ENCODE measurements at places on chromosomes 6 and 20.

DNA sequence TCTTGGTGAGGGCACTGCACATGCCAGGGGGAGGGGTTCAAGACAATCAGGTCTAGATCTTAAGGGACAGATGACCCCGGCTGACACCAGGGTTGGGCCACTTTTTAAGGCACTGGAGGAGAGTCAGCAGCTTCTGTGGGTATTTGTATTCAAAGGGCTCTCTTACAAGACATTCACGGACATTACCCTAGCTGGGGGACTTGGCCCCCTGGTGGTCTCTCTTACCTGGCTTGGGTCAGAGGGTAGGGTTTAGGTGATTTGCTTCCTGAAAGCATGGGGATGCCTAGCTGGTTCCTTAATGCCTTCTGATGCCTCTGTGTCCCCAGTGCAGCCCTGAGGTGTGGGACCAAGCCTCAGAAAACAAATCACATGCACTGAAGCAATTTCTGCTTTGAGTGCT is 354.7 kb downstream of the CDC5L start:
- no peak for DNase-seq

- peak; percentile 30 for DNase-seq
Observed at GRCh38 chr20:46085179-46085851, 4.4 kb downstream of the NCOA5 start.

DNA sequence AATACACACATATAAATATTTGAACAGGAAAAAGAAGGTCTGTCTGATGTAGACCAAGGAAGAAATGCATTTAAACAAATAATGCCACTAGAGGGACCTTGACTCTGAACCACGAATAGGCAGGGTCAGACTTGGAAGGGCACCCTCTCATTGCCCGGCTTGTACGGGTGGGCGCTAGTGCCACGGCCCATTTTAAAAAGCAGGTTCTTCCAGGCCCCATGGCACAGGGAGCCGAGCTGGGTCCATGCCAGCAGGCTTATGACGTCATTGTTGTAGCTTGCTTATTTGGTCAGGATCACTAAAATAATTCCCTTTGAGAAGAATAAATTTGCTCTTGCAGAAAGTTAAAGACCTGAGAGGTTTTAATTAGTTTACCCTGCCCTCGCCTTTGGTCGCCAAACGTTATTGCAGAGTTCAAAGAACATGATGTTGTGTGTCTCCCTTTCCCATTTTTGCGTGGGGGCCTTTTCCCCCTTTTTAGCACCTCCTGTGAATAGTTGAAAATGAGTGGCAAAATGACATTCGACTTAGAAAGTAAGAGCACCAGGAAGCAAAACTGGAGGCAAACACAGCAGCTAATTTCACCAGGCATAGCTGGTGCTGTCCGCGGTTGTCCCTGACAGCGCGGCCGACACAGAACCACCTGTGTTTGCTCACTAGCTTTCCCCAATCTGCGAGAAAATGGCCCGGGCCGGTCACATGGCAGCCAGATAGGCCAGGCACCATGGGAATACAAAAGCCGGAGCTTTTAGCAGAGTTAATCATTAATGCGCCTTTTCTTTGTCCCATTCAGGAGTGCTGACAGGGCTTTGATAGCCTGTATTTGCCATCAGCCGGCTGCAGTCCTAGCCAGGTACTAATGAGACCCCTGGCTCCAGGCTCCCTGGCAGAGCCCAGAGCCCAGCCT is 93.8 kb downstream of the FOXA2 start:
- DNase-seq: no peak

DNA sequence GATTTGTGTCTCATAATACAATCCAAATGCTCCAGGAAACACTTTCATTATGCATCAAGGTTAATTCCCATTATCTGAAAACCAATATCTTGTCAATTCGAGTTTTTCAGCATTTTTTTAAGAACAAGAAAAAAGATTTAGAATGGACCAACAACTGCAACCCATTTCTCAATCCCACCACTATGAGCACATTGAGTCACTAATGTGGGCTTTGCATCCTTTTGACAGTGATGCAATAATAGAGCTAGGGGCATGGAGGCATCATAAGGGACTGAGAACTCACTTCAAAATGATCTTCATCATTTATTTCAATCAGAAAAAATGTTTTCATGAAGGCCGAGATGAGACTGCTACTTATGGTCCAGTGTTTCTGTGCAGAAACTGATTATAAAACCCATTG is 74.8 kb upstream of the DEFB112 start:
- no peak for DNase-seq

GRCh38 chr20:20561172-20561571 is 151.3 kb downstream of the RALGAPA2 start:
- no peak for DNase-seq

DNA sequence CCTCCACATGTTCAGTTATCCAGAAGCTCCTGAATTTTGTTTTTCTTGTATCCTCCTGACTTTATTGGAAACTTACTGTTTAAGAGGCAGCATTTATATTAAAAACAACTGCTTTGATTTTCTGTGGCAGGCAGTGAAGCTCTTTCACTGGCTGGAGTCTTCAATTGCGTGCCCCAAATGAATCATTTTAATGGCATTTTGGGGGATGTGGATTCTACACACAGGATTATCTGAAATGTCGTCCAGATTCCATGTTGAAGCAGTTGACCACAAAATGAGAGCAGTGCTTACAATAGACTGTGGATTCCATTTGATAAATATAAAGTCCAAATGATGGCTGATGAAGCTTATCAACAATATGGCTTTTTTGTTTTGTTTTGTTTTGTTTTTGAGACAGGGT is 41.0 kb upstream of the HIVEP1 start:
- peak; percentile 63 for DNase-seq

- DNase-seq: no peak
Observed at GRCh38 chr20:20079102-20079784, 26.9 kb downstream of the CFAP61 start.

GRCh38 chr6:86192123-86192522 is 549.4 kb upstream of the SYNCRIP start:
- no peak for DNase-seq

DNA sequence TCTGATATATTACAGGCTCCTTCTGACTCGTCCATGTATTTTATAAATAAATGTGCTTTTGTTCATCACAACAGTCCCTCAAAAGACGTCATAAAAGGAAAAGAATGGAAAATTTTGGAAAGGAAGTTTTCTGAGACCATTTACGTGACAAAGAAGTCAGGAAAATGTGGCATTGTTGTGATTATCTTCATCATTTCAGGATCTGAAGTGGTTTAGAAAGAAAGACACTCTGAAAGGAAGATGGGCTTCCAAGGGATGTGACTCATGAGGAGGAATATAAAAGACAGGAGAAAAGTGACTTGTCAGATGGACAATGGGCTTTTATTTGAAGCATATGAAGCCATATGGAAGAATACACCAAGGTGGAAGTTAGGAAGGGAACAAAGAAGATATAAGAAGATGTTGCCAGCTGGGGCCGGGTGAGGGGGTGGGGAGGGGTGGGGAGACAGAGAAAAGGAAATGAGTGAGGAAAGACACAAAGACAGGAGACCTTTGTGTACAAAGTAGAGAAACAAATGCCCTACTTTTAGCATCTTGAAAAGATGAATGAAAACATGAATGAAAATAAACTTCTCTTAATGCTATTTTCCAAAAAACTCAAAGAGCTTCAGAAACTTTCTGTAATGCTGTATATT is 190.3 kb upstream of the PREP start:
- DNase-seq: no peak

- no peak for DNase-seq
Observed at GRCh38 chr6:157226026-157226625, 97.2 kb downstream of the TMEM242 start.

GRCh38 chr6:7811441-7811840 is 85.5 kb downstream of the BMP6 start:
- DNase-seq: no peak

GRCh38 chr20:37955511-37955910 is 52.6 kb downstream of the VSTM2L start:
- DNase-seq: no peak

DNA sequence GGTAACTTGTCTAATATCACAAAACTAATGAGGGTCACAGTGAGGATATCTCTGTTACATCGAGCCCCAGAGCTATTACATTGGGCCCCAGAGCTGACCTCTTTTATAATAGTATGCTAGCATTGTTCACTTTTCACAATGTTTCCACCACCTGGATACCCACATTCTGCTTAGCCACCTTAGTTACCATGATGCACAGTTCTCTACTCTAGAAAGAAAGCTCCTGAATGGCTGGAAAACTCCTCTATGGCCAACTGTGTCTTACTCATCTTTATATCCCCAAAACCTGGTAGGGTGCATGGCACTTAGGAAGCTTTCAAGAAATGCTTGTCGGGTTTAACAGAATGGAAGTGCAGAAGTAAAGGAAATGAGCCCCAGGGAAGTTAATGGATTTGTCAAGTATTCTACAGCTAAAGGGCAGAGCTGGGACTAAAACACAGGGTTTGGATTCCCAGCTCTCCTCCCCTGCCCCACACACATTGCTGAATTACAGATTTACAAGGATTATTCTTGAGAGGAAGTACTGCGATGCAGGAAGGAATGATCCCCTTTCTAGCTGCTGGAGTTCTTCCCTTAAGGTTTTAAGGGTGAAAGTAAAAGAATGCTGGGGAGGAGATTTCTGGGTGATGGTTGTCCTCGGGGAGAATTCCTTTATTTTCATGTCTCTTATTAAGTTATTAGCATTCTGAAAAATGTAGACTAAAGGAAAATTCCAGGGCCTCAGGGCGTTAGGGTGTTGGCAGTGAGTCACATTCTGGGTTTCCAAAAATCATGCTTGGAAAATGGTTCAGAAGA is 16.1 kb upstream of the HINT3 start:
- DNase-seq: no peak

DNA sequence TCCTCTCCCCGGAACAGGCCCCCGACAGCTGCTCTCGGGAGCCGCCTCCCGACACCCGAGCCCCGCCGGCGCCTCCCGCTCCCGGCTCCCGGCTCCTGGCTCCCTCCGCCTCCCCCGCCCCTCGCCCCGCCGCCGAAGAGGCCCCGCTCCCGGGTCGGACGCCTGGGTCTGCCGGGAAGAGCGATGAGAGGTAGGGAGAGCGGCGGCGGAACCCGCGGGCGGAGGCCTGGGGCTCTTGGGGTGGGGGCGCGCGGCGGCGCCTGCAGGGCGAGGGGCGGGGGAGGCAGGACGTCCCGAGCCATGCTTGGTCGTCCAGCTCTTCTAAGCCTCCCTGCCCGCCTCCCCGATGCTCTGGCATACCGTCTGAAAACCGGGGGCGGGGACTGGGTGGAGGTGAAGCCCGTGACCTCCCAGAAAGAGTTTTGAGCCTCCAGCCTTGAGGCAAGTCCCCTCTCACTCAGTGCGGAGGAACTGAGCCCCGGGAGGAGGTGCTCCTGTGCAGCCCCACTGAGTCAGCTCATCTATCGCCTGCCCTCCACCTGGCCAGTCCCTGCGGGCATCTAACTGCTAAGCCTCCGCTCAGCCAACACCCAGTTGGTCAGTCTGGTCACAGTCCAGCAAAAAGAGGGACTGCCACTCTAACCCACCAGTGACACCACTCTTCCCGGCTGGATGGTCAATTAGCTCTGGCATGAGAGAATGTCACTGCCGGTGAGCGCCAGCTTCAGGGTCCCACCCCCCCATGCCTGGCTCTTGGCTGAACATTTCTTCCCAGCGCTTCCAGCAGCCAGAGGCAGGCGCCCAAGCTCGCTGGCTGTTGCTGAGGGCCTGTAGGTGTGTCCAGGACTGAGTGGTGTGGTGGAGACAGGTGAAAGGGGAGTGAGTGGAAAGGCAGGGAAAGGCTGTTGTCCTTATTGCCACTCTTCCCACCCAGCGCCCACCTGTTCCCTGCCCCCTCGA is 482 bp downstream of the DDR1 start:
- no peak for DNase-seq

GRCh38 chr6:10403385-10404106 is 11.3 kb downstream of the TFAP2A start:
- peak; percentile 25 for DNase-seq

DNA sequence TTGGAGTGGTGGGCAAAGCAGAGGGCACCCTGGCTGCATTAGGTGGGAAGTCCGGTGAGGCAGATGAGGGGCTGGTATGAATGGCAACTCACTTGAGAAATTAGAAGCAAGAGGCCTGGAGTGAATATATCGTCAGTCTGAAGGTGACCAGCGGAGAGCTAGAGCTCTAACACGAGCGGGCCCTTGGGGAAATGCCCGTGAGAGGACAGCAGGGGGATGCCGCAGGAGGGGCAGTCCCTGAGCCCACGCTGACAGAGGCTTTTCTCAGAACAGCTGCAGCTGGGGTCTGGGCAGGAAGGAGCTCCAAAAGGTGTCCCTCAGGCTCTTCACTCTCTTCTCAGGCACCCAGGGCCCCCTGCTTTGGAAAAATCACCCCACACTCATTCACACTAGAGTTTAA is 32.0 kb upstream of the CD93 start:
- DNase-seq: no peak

GRCh38 chr6:125503181-125503580 is 201.4 kb upstream of the HDDC2 start:
- DNase-seq: no peak

DNA sequence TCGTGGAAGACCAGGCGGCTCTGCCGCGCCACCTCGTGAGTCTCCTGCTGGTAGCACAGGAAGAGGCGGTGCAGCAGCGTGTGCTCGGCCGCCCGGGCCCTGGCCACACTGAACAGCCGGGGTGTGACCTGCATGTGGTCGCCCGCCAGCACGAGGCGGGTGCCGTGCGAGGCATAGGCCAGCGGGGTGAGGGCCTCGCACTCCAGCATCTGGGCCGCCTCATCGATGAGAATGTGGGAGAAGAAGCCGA is 7.0 kb downstream of the HELZ2 start:
- no peak for DNase-seq

- DNase-seq: no peak
Observed at GRCh38 chr6:31842053-31842452, 14.5 kb downstream of the HSPA1B start.

DNA sequence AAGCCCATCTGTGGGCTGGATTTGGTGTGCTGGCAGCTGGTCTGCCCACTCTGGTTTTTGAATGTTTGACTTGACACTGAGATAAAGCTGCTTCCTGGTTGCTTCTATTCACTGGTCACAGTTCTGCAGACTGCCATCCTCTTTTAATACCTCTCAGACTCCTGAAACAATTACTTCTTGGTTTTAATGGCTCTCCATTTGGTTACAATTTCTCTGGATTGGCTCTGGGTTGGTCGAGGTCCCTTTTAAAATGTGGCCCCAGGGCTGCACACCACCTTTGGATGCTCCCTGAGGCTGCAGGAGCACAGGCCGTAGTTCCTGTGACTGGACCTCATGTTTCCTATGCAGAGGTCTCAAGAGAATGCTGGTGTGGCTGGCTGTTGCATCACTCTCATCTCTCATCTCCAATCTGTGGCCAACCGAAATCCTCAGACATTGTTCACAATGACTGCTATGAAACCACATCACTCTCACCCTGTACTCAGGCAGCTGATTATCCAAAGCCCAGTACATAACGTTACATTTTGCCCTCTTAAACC is 98.5 kb downstream of the INSM1 start:
- peak; percentile 87 for DNase-seq

- DNase-seq: no peak
Observed at GRCh38 chr6:55497694-55498093, 81.3 kb downstream of the HMGCLL1 start.

- no peak for DNase-seq
Observed at GRCh38 chr6:79694623-79695343, 63.7 kb downstream of the SH3BGRL2 start.

- no peak for DNase-seq
Observed at GRCh38 chr20:51338692-51339440, 203.7 kb downstream of the NFATC2 start.

GRCh38 chr6:1542764-1543163 is 67.0 kb upstream of the FOXC1 start:
- DNase-seq: no peak
